ENCODE measurements at places on chromosomes 5 and 9.

- peak; percentile 73 for DNase-seq
Observed at GRCh38 chr9:137113385-137114159, 961 bp downstream of the DPP7 start.

- no peak for DNase-seq
Observed at GRCh38 chr9:75844321-75844720, 46.2 kb upstream of the PCSK5 start.

- DNase-seq: no peak
Observed at GRCh38 chr9:24258626-24259025, 287.1 kb downstream of the IZUMO3 start.

GRCh38 chr9:122936464-122936863, 4.4 kb upstream of the RABGAP1 start:
- no peak for DNase-seq

DNA sequence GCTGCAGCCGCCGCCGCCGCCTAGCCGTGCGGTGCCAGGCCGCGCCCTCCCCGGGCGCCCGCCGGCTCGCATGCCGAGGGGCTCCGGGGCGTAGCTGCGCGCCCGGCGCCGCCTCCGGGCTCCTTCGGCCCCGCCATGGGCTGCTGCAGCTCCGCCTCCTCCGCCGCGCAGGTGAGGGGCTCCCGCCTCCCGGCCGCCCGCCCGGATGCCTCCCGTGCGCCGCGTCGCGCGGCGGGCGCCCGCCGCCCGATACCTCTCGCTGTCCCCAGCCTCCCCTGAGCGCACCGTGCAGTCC, 230 bp downstream of the SLC44A1 start:
- DNase-seq: peak; percentile 91

- DNase-seq: peak; percentile 1
Observed at GRCh38 chr9:117747386-117747970, 43.3 kb downstream of the TLR4 start.

All from DMS53 (cell line).